ENCODE measurements at places on chromosomes 16 and 17.

- DNase-seq: no peak
Measured at GRCh38 chr17:35541434-35541833, 4.0 kb upstream of the SLFN12L start.

DNA sequence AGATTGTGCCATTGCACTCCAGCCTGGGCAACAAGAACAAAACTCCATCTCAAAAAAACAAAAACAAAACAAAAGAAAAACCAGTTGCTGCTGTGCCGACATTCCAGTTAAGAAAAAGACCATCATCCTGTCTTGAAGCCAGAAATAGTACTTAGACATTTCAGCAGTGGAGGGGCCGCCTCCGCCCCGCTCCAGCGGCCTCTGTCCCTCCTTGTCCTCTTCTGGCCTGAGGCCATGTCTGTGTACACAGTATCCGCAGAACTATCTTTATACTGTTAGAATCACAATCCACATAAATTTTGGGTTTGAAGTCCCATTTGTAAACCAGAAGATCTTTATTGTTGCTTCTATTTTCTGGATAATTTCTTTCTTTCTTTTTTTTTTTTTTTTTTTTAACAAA lies 24.9 kb downstream of the ZC3H18 start:
- no peak for DNase-seq

DNA sequence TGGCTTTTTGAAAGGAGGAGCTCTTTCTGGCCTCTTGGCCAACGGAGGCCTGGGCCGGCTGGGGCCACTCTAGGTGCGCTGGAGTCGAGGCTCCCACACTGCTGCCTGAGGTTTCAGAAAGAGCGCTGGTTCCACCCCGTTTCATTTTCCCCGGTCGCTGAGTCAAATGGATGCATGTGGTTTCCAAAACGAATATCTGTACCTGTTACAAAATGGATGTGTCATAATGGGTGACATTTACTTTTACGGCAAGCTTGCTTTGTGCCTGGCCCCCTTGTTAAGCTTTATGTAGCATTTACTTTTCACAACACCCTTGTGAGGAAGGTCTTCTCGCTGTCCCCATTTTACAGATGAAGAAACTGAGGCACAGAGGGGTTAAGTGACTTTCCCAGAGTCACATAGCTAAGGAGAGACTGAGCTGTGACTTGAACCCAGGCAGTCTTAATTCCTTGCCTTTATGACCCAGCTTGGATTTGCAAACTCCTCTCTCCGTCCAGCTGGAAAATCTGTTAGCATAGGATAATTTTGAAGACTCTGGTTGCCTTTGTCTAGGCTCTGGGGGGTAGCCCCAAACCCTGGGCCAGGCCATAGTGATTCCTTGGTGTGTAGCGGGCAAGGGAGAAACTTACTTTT lies 10.6 kb downstream of the KSR1 start:
- DNase-seq: no peak

- DNase-seq: no peak
Measured at GRCh38 chr16:1428511-1428910, 2.4 kb upstream of the PERCC1 start.

GRCh38 chr17:50682441-50682840 lies 25.3 kb downstream of the ANKRD40 start:
- no peak for DNase-seq

DNA sequence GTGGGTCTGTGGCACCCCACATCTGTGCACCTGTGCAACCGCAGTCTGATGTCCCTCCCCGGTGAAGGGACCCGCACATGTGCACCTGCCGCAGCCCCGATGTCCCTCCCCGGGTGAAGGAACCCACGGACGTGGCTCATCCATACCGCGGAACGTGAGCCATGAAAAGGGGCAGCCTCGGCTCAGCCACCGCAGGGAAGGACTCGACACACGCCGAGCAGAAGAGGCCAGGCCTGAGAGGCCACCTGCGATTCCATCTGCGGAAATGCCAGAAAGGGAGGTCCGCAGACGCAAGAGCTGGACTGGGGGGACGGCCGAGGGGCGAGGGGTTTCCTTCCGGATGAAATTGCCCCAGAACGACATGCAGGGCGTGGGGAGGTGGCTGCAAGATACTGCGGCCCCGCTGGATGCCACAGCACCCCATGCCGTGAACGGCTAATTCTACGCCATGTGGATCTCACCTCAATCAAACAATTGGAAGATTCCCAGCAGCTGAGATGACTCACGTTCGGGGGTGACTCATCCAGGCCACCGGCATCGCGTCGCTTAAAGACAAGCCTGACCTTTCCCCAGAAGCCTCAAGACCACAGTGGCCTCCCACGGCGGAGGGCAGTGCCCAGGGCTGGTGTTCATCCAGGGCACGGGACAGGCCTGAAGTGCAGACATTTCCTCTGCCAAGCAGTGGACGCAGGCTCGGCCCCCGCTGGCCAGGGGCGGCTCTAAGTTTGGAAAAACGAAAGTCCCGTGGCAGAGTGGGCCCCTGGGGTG lies 21.0 kb downstream of the SOX8 start:
- DNase-seq: no peak

- DNase-seq: no peak
Measured at GRCh38 chr17:48528936-48529682, 1.7 kb downstream of the HOXB1 start.

GRCh38 chr17:41211845-41212466 lies 14.5 kb upstream of the KRTAP9-2 start:
- DNase-seq: no peak

- no peak for DNase-seq
Measured at GRCh38 chr17:73284354-73284753, 22.7 kb upstream of the CPSF4L start.

- DNase-seq: no peak
Measured at GRCh38 chr16:57462978-57463362, 491 bp downstream of the POLR2C start.

- no peak for DNase-seq
Measured at GRCh38 chr16:87505834-87506233, 13.0 kb upstream of the ZCCHC14 start.

DNA sequence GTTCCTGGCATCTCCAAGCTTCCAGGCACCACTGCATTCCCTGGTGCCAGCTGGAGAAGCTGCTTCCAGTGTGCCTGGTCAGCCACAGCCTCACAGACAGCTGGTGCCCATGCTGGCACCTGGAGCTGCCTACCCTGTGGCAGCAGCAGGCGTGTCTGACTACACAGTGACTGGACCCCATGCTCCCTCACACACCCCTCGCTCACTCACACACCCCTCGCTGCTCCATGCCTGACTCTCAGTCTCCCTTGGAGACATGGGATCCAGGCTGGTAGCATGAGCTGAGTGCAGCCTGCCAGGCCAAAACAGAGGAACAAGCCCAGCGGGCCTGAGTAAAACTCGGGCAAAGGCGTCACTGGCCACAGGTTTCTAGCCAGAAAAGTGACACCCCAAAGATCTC lies 59.1 kb upstream of the SMIM36 start:
- DNase-seq: no peak

GRCh38 chr16:69077251-69077650 lies 28.2 kb upstream of the HAS3 start:
- no peak for DNase-seq

DNA sequence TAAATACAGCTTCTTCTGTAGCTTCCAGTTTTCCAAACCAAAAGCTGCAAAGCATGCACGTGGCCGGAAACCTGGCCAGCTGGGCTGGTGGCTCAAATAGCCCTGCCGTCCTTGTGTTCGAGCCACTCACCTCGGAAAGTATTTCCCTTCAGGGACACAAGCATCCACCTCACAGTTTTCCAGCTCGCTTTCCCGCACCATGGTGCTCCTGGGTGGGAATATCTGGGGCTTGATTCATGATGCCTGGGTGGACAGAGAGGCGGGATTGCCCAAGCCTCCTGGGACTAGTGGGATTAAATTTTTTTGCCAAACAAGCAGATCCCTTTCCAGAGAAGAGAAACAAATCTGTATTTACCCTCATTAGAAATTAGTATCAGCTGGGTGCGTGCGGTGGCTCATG lies 7.1 kb upstream of the MVD start:
- no peak for DNase-seq

DNA sequence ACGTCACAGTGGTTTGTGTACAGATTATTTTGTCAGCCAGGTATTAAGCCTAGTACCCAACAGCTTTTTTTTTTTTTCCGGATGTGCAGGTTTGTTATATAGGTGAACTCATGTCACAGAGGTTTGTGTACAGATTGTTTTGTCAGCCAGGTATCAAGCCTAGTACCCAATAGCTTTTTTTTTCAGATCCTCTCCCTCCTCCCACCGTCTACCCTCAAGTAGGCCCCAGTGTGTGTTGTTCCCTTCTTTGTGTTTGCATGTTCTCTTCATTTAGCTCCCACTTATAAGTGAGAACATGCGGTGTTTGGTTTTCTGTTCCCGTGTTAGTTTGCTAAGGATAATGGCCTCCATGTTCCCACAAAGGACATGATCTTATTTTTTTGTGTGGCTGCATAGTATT lies 19.9 kb downstream of the RPTOR start:
- no peak for DNase-seq

DNA sequence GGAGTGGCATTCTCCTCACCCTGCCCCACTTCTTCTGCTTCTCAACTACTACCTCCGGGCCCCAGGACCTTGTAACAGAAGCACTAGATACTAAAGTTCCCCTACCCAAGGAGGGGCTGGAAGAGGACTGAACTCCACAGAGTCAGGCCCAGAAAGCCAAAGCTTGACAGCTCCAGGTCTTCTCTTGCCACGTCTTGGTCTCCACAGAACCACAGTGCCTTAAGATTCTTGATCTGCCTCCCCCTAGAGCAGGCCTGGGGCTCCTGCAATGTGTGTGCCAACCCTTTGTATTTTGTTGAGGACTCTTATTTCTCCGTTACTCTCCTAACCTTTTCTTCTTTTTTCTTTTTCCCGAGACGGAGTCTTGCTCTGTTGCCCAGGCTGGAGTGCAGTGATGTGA lies 4.0 kb downstream of the SLC16A13 start:
- no peak for DNase-seq
